ENCODE measurements at places on chromosomes 12 and 14.

GRCh38 chr12:70190262-70191010 is 52.8 kb upstream of the CNOT2 start:
- DNase-seq = no peak

DNA sequence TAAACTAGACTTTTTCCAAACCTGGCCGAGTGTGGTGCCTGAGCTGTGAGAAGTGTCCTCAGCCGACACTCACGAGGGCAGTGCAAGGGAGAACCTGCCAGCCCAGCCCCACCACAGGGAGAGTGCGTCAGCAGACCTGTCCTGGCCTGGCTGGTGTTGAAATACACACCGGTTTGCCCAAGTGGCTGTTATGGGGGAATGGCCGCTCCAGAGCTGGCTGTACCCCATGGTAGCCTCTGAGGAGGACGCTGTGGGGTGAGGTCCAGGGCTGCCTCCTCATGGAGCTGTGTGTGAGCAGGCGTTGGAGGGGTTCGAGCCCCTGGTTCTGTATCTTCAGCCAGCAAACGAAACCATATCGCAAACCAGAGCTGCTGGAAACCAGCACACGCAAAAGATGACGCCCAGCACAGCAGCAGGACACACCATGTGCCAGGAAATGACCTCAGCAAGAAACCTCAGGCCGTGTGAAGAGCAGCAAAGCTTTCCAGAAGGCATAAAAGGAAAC is 9.4 kb downstream of the ANKRD9 start:
- no peak for DNase-seq

DNA sequence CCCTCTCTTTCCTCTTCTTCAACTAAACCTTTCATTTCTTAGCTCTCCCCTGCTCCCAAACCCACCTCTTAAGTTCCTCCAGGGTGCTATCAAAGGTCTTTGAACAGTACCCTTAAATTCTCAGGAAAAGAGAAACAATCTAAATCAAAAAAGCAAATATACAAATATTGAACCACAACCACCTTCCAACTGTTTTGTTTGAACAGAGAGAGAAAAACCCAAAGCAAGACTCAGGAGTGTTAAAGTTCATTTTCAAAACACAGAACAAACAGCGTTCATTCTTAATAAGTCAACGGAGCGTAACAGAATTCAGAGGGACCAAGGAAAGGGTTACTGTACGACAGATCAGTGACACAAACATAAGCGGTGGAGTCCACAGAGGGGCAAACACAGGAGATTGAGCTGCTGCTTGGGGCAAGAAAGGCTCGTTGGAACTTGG is 73.3 kb downstream of the NDUFA12 start:
- DNase-seq = no peak

GRCh38 chr12:99087278-99087677 is 442.2 kb downstream of the APAF1 start:
- peak; percentile 5 for DNase-seq

DNA sequence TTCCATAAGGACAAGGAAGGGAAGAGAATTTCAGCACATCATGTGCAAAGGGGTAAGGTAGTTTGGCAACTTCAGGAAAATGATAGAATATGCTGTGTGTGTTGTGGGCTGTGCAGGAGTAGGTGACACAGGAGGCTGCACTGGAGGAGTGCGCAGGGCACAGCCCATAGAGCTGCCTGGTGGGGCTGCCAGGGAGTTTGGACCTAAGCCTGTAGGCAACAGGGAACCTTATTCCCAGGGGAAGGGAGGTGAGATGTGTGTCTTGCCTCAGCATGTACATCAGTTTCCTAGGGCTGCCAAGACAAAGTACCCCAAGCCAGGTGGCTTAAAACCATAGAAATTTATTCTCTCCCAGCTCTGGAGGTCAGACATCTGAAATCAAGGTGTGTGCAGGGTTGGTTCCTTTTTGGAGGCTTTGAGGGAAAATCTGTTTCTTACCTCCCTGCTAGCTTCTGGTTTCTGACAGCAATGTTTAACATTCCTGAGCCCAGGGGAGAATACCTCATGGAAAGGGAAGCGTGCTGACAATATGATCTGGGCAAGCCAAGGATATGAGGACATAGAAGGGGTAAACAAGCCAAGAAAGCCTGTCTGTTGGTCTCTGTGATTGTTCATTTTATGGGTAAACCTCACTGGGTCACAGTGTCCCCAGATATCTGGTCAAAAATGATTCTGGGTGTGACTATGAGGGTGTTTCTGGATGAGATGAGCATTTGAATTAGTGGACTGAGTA is 174.0 kb upstream of the NTF3 start:
- DNase-seq = no peak
